Activated CD8-positive, alpha-beta memory T cell treated with anti-CD3 and anti-CD28 coated beads for 1 hour (primary cell): ENCODE measurements at places on chromosomes 6 and 20.

DNA sequence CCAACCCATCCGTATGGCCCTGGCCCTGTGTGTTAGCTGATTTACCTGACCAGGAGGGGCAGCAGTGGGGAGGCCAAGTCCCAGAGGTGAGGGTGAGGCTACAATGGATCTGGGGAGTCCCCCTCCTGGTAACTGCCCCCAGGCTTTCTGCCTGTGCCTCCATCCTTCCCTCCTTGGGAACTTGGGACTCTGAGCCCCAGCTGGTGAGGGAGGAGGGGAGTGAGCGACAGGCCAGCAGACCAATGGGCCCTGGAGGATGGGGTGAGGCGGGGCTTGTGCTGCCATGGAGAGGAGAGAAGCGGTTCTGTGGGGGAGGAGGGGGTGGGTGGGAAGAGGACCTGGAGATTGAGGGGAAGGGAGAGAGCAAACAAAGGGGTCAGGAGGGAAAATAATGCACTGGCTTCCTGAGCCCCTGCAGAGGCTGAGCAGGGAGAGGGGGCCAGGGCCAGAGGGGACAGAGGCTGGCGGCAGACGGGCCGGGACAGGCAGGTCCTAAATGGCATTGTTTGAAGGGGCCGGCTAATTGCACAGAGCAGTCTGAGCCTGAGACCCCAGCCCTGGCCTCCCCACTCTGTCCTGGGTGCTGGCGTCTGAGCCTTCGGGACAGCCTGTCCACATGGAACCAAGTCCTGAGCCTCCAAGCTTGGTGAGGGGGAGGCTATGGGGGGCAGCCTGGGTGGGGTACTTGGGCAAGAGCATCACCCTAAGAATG lies 17.5 kb downstream of the DNMT3B start:
- no peak for DNase-seq

DNA sequence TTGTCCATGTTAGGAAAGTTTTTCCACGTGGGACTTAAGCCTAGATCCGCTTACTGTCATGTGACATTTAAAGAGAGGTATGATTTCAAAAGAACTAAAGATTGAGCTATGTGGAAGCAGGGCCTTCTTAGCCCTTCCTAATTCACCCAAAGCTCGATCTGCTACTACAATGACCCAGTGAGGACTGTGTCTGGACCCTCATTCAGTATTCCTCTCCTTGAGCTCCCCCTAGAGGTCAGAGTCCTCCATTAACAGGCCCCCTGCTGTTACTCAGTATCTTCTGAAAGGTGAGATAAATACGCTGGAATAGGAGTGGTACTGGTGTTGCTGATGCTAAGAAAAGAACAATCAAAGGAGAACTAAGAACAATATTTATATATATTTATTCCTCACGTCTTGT lies 414.0 kb downstream of the GJA1 start:
- DNase-seq = no peak

DNA sequence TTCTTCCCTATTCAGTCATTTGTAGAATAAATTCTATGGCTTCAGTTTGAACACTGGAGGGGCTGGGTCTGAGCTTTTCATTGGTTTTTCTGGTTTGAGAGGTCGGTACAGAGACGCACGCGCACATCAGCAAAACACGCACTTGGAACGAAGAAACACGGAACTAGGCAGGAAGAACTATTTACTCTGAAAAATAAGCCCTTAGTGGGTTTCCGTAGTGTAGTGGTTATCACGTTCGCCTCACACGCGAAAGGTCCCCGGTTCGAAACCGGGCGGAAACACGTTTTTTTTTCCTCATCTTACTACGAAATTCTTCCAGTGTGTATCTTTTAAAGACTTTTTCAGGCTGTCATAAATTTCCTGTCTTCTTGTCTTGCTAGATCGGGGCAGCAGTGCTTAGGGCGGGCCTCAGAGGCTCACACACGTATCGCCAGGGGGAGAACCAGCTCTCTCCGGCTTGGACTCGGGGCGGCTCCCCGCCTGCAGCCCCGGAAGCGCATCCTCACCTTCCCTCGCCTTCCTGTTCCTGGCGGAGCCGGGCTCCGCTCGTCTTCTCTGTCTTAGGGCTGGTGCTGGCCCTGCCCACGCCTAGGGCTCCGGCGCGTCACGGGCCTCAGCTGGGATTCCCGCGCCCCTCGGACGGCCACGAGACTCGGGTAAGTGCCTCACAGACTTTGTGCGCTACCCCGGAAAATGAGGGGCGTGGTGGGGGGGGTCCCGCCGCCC lies at the start of gene HMGN4:
HMGN4 (plus strand) TSS at position 521 of the 726 bp plus-strand sequence. CDS start 6,841 bp downstream, outside the sequence.
- DNase-seq = peak; percentile 49

GRCh38 chr6:25882051-25882496 lies 8.0 kb upstream of the SLC17A3 start:
- no peak for DNase-seq

DNA sequence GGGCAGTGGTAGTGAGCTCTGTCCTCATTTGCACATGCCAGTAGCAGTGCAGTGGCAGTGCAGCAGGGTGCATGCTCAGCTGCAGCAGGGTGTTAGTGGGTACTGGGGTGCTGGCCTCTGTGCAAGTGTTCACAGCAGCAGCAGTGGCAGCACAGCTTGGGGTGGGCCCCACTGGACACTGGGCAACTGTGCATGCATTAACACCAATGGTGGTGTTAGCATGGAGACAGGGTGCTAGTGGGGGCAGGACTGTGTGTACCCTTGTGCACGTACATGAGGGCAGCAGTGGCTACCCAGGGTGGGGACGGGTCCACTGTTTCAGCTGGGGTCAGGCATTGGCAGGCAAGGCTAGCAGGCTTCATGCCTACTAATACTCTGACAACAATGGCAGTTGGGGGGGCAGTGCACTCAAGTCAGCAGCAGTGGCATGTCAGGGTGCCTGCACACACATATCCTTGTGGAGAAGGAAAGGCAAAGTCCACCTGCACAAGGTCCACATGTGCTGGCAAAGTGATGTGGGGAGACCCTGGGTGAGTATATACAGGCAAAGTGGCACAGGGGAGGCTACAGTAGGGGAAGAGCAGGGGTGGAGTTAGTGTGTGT lies 60.2 kb downstream of the UNC5CL start:
- no peak for DNase-seq

GRCh38 chr20:32482442-32483261 lies 102.5 kb downstream of the NOL4L start:
- no peak for DNase-seq

- no peak for DNase-seq
Observed at GRCh38 chr6:123788319-123788718, 15.3 kb upstream of the NKAIN2 start.

- peak; percentile 34 for DNase-seq
Observed at GRCh38 chr20:34824452-34824805, 1.0 kb downstream of the NCOA6 start.

DNA sequence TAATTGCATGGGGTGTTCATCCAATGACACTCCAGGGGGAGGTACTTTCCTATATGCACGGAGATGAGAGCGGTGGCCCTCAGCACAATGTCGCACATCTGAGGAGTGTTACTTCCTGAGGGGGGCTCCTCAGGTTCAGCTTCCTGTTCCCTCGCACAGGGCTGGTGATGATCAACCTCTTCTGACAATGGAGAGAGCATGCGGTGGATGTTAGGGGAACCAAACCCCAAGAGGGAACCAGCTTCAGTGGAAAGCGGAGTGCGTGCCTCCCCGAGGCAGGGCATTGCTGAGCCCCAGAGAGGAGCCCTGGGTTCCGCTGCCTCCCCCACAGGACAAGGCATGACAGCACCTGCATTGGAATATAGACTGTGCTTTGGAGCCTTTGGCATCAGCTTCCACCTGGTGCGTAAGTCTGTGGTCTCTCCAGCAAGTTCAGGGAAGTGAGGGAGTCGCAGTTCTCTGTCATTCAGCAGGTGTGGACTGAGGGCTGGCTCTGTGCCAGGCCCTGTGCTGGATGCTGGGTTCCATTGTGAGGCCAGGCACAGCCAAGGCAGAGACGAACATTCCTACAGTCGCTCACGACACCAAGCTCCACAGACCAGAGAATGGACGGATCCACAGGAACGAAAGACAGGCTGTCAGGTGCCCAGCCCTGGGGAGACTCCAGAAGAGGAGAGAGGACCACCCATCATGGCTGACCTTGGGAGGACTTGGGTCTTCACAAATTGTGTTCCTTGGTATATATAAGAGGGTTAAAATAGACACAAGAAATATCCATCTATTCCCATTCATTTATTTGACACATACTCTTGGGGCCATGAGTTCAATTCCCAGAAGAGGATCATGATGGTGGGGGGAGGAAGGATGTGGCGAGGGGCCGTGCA lies 3.9 kb upstream of the ZNF831 start:
- DNase-seq = peak; percentile 56

DNA sequence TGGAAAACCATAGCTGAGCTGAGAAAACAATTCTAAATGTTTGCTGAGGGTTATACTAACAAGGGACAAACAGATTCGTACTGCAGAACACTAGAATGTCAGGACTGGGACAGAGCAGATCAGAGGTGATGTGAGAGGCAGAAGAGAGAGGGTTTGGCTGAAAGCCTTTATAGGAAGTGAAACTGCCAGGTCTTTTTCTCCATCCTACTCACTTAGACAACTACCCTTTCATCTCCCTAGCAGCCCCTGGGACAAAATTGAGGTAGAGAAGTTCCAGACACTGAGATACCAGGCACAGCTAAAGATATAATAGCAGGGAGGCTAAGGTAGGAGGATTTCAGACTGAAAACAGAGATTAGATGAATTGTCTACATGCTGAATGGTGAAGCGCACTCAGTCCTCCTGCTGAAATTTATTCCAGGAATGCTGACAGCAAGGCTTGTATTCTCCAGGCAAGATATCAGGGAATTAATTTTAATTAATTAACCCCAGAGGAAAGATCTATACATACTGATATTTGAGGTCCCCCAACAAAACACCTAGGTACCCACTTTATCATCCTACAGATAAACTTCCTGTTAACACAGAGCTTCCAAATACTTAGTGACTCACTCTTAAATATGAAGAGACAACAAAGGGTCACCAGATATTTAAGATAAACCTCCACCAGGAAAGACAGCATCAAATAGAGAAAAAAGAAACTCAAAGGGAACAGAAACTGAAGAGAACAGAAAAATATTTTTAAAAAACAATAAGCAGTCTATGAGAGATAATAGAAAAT lies 12.6 kb upstream of the EIF2S2 start:
- DNase-seq = no peak

- DNase-seq = no peak
Observed at GRCh38 chr20:35108921-35109320, 16.3 kb upstream of the TRPC4AP start.

- DNase-seq = no peak
Observed at GRCh38 chr6:36413489-36414480, 26.3 kb upstream of the ETV7 start.

- DNase-seq = no peak
Observed at GRCh38 chr20:8097307-8097706, 34.8 kb upstream of the PLCB1 start.

GRCh38 chr20:50333812-50334211 lies 143.2 kb downstream of the CEBPB start:
- no peak for DNase-seq

- no peak for DNase-seq
Observed at GRCh38 chr20:45445805-45446562, 23.6 kb upstream of the WFDC2 start.

DNA sequence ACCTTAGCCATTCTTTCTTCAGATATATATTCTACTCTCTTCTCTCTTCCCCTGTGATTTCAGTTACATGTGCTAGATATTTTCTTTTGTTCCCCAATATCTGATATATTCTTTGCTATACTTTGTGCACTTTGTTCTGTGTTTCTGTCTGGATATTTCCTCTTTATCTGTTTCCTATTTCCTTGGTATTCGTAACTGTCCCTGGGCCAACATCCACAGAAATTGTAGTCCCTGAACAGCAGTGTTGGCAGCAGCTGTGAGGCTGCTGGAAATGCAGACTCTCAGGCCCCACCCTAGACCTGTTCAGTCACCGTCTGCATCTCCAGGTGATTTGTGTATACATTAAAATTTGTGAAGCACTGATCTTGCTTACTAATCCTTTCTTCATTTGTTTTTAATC lies 522.9 kb upstream of the SOX4 start:
- DNase-seq = no peak

DNA sequence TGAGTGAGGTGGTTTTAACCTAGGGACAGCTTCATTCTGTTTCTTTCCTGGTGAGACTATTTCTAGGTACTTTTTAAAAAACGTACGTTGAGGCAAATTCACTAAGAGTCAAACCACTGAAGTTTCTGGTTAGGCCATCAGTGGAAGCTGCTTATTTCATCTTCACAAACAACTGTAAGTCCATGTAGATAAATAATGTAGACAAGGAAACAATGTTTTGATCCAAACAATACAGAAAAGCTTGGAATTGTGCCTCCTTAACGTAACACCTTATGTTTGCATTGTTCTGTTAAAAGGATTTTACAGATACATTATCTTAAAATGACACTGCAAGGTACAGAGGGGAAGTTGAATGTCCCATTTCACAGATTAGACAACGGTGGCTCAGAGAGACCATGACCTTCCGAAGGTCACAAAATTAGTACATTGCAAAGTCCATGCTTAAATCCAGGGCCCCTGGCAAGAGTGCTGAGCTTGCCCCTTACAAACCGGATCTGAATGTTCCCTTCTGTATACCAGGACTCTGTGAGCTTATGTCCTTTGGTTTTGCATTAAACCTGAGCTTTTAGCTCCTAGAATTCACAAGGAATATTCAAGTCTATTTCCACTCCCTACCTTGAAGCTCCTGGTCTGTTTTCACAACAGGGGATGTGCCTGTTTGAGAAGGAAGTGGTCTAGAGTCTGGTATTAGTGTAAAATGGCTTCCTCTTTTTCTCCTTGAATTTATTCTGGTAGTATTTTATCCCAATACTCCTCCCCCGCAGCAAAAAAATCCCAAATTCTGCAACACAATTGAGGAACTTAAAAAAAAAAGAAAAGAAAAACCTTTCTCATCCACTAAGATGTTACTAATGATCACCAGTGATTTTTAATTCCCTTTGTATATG lies 28.9 kb upstream of the ZNF217 start:
- DNase-seq = no peak

DNA sequence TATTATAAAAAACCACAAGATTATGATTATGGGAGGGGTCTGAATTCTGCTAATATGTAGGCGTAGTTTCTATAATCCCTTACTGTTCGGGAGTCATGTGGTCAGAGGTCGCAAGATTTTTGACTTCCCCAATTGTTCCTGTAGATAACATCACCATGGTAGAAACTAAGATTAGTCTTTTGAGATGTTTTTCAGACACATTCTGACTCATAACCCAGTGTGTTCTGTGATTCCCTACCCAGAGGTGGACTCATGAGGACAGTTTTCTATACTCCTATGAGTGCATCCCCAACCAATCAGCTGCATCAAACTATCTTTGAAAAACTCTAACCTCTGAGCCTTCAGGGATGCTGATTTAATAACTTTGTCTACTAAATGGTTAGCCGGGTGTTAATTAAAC lies 175.5 kb downstream of the RFPL4B start:
- DNase-seq = no peak

- DNase-seq = peak; percentile 52
Observed at GRCh38 chr20:23995905-23996666, 7.5 kb upstream of the GGTLC1 start.

GRCh38 chr6:119200512-119201175 lies 122.2 kb upstream of the FAM184A start:
- DNase-seq = no peak

DNA sequence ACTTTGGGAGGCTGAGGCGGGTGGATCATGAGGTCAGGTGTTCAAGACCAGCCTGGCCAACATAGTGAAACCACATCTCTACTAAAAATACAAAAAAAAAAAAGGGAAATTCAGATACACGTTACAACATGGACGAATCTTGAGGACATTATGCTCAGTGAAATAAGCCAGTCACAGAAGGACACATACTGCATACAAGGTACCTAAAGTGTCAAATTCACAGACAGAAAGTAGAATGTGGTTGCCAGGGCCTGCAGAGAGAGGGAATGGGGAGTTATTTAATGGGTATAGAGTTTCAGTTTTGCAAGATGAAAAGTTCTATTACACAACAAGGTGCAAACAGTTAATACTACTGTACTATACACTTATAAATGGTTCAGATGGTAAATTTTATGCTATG lies 75.1 kb downstream of the SNX5 start:
- no peak for DNase-seq
